NCI-H524 (cell line): ENCODE measurements at places on chromosomes 7 and 10.

- no peak for DNase-seq
Observed at GRCh38 chr10:75223507-75223906, 12.2 kb downstream of the COMTD1 start.

GRCh38 chr7:128097211-128097731 lies 66.0 kb upstream of the LRRC4 start:
- no peak for DNase-seq

- no peak for DNase-seq
Observed at GRCh38 chr10:22959950-22960349, 32.1 kb downstream of the ARMC3 start.

DNA sequence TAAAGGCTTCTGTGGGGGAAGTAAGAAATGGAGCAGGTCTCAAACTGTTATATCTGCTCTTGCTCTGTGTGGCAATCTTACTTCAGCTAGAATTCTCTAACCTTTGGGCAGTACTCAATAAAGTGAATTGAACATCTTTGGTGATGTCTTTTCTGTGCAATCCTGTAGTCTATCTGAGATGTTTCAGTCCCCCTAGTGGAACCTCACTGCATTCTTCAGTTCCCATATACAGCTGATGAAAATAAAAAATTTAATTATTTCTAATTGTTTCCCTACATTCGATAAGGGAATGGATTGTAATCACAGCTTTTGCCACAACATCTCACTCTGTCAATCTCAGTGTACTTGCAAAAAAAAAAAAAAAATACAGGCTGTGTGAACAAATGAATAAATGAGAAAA lies 522.6 kb downstream of the DNAJB9 start:
- peak; percentile 4 for DNase-seq

GRCh38 chr10:130454543-130455000 lies 318.4 kb downstream of the GLRX3 start:
- DNase-seq = no peak

DNA sequence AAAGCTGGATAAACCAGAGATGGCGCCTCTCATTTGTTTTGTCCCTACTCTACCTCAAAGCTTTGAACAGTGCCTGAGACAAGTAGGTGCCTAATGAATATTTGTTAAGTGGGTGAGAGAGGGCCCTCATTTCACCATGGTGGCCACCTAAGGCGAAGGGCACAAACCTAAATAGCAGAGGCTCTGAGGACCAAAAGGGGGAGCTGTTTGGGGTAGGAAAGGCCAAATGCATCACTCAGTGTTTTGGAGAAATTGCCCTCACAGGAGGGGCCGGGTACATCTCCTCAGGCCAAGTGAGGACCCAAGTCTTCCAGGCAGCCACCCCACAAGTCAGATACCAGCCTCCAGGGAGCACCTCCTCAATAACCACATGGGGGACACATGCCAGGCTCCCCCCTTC lies 14.0 kb downstream of the IMPDH1 start:
- no peak for DNase-seq
